ENCODE measurements at places on chromosomes 1 and 21. TPM values are rescaled to one million over a fixed set of nuclear protein-coding genes. Genes with fewer than 3 reads are reported as not detected.

NFYC gene
- total RNA-seq = 32.5 TPM

LRRC3 gene
- total RNA-seq = 10.4 TPM

TCP10L gene
- not detected for total RNA-seq

FAM177B gene
- not detected for total RNA-seq

SEC16B gene
- 1.6 TPM for total RNA-seq

TEX38 gene
- total RNA-seq = not detected

OR2L2 gene
- total RNA-seq = not detected

SERPINC1 gene
- 0.18 TPM for total RNA-seq

RGSL1 gene
- total RNA-seq = not detected

CBR3 gene
- 5.6 TPM for total RNA-seq

SELENBP1 gene
- total RNA-seq = 1.2 TPM

GPN2 gene
- total RNA-seq = 9.5 TPM

ZZZ3 gene
- 43.2 TPM for total RNA-seq

TDRD10 gene
- 1.6 TPM for total RNA-seq

GBP6 gene
- total RNA-seq = not detected

OR2T2 gene
- total RNA-seq = not detected

S100A12 gene
- total RNA-seq = not detected

CD244 gene
- not detected for total RNA-seq

SH2D1B gene
- total RNA-seq = not detected

MTARC1 gene
- 0.93 TPM for total RNA-seq

PTPN14 gene
- 77.6 TPM for total RNA-seq

KRTAP20-2 gene
- total RNA-seq = not detected

VWA1 gene
- 34.8 TPM for total RNA-seq

LCE2B gene
- not detected for total RNA-seq

KCNH1 gene
- 2.9 TPM for total RNA-seq

STYXL2 gene
- total RNA-seq = not detected

ATF3 gene
- total RNA-seq = 21.1 TPM

CD52 gene
- total RNA-seq = not detected

MSH4 gene
- not detected for total RNA-seq

GPATCH2 gene
- total RNA-seq = 9.0 TPM

OPTC gene
- total RNA-seq = not detected

C1orf185 gene
- total RNA-seq = not detected

GBP4 gene
- 27.0 TPM for total RNA-seq

CRYAA gene
- not detected for total RNA-seq

PLA2G2F gene
- total RNA-seq = not detected

SPATA6 gene
- total RNA-seq = 3.1 TPM

TINAGL1 gene
- total RNA-seq = 286 TPM

CLCNKA gene
- not detected for total RNA-seq

UBASH3A gene
- not detected for total RNA-seq

KPNA6 gene
- total RNA-seq = 51.1 TPM

B3GALT5 gene
- 1.1 TPM for total RNA-seq

G0S2 gene
- 6.4 TPM for total RNA-seq

DNASE2B gene
- not detected for total RNA-seq

MATN1 gene
- total RNA-seq = not detected

HPCA gene
- total RNA-seq = not detected

KRTAP12-2 gene
- total RNA-seq = not detected

TLCD4 gene
- 0.05 TPM for total RNA-seq

GABRD gene
- total RNA-seq = not detected

LDLRAD1 gene
- total RNA-seq = not detected
